ENCODE measurements at places on chromosomes 1 and 21. TPM values are rescaled to one million over a fixed set of nuclear protein-coding genes. Genes with fewer than 3 reads are reported as not detected.

DNA sequence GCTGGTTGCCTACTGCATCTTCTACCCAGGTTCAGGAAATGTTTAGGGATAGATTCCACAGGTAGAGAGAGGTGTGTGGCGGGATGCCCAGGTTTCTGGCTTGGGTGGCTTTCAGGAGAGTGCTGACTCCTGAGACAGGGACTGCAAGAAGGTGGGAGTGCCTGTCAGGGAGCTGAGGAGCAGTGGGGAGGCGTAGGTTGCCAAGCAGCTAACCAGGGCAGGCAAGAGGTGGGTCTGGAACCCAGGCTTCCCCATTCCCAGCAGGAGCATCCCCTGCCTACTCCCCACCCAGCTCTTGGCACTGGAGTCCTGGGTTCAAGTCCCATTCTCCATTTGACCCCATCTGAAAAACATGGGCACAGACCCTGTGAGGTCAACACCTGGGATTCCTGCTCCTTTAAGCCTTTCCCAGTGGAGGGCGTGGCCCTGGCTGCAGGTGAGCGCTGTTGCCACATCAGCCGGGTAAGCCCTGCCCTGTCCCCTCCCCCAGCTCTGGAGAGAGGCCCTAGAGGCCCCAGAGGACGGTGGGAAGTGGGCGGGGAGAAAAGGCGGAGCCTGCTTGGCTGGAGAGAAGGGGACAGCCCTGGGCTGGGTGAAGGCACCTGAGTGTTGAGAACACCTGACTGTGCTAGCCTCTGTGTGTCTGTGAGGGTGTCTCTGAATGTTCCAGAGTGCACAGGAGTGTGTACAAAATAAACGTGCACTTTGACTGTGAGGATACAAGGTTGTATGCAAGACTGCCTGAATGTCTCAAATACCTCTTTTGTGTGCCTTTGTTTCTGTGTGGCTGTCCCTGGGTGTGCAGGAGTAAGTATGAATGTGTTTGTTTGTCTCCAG, 14.0 kb upstream of the SYNC start:
- DNase-seq = no peak

Gene CASQ1
- total RNA-seq = 57.8 TPM

Gene SLAMF9
- not detected for total RNA-seq

Gene SPRR2A
- not detected for total RNA-seq

- DNase-seq = no peak
Observed at GRCh38 chr1:213345621-213346020, 294.6 kb downstream of the RPS6KC1 start.

Gene SCAF4
- total RNA-seq = 20.6 TPM

- DNase-seq = no peak
Observed at GRCh38 chr1:156358641-156359040, 10.4 kb upstream of the RHBG start.

DNA sequence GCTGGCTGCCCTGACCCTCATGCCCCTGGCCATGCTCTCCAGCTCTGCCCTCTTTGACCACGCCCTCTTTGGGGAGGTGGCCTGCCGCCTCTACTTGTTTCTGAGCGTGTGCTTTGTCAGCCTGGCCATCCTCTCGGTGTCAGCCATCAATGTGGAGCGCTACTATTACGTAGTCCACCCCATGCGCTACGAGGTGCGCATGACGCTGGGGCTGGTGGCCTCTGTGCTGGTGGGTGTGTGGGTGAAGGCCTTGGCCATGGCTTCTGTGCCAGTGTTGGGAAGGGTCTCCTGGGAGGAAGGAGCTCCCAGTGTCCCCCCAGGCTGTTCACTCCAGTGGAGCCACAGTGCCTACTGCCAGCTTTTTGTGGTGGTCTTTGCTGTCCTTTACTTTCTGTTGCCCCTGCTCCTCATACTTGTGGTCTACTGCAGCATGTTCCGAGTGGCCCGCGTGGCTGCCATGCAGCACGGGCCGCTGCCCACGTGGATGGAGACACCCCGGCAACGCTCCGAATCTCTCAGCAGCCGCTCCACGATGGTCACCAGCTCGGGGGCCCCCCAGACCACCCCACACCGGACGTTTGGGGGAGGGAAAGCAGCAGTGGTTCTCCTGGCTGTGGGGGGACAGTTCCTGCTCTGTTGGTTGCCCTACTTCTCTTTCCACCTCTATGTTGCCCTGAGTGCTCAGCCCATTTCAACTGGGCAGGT, 3.8 kb downstream of the GPR61 start:
- peak; percentile 57 for DNase-seq

DNA sequence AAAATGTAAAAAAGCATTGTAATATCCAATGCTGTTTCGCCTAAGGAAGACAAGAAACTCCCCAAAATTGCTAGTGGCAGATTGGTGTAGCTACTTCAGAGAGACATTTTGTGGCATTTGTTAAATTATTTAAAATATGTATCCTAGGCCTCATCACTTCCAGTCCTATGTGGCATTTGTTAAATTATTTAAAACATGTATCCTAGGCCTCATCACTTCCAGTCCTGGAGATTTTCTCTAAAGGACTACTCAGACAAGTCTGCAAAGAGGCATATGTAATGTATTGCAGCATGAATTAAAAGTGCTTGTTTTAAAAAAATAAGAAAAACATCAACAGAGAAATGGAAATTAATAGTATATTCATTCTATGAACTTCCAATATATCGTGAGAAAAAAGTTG, 95.6 kb upstream of the KCTD3 start:
- DNase-seq = no peak

Gene RGS13
- 0.27 TPM for total RNA-seq

DNA sequence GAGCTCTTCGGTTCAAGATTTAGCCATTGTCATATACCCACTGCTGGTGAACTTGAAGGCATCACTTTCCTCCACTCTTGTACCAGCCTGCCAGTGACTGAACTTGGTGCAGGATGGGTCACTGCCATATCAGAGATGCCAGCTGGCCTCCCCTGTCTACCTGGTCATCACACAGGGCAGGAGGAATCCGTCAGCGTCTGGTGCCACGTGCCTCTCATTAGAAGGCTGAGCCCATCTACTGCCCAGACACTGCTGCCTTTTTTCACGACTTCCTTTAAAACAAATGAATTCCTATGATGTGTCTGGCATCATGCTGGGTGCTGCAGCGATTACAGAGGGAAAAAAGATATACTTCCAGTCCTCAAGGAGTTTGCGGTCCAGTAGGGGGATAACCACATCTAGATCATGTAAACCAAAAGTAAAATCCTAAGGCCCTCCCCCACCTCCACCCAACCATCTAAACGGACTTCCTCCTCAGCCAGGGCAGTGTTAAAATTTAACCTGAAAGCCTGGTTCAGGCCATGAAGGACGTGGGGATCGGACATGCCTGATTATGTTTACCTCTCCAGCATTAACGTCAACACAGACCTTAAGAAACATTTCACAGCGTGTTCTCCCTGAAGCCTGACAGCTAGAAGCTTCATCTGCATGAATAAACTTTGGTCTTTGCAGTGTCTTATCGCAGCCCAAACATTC, 29.2 kb upstream of the PDE9A start:
- peak; percentile 35 for DNase-seq

DNA sequence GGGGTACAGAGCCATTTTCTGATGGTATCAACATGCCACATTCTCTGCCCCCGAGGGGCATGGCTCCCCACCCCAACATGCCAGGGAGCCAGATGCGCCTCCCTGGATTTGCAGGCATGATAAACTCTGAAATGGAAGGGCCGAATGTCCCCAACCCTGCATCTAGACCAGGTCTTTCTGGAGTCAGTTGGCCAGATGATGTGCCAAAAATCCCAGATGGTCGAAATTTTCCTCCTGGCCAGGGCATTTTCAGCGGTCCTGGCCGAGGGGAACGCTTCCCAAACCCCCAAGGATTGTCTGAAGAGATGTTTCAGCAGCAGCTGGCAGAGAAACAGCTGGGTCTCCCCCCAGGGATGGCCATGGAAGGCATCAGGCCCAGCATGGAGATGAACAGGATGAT, 50.6 kb downstream of the ACP6 start:
- DNase-seq = no peak

DNA sequence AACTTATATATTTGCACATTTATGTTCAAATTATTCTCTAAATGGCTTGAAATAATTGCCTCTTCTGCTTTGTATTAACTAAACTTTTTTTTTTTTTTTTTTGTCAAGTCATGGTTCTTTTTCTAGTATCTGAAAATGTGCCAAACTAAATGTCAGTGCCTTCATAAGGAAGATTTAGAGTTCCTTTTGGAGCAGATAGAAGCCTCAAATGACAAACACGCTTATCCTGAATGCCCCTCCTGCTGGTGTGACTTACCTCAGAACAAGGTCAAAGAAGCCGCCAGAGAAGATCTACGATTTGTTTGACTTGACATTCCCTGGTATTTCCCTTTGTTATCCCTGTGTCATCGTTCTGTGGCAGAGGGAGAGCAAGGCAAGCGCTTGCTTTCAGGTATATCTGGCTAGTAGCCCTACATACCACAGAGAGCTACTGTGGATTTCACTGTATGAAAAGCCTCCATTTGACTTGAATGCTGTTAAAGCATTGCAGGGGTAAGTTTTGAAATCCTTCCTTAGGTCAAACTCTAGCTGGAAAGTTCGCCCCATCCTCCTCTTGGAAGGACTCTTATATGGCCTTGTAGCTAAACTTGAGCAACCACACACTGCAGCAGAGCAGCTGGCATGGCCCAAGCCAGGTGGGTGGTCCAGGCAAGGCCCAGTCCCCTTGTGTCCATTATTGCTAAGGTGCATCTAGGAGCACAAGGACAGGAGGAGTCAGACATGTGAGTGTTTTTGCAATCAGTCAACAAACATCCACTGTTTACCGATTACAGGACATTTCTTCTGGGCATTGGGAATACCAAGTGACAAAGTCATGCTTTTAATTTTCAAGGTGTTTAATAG, 285.4 kb upstream of the USP25 start:
- no peak for DNase-seq

Gene KCNJ15
- total RNA-seq = 1.2 TPM

DNA sequence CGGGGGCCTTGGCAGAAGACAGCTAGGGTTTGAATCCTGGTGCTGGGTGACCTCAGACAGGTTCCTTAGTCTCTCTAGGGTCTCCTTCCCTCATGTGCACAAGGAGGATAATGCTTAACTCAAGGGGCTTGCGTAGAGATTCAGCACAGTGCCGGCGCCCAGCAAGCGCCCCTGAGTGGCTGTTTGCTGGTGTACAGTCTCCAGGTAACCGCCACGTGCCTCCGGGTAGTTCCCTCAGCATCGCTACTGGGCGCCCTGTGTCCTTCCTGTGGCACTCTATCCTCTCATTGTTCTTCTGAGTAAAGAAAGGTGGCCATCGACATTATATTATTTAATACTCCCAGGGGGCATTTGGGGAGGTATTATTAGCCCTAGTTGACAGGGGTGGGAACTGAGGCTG, 80.9 kb downstream of the NENF start:
- DNase-seq = no peak

- no peak for DNase-seq
Observed at GRCh38 chr1:178126741-178127185, 32.9 kb downstream of the RASAL2 start.

DNA sequence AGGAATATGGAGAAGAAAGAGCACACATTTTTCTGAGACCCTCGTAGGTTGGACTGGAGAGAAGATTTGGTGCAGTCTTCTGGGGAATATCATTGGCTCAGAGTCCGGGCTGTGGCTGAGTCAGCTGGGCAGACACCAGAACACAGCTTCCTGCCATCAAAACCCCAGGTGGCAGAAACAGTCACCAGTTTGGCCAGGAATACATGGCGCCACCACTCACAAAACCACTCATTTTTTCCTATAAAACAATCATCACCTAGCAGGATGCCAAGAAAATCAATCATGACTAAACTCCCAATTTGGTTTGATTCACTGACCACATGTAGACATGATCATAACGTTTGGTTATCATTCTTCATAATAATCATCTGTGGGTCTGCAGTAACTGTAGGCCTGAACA, 178.1 kb upstream of the PBX1 start:
- no peak for DNase-seq

Gene KCNN3
- 2.8 TPM for total RNA-seq

DNA sequence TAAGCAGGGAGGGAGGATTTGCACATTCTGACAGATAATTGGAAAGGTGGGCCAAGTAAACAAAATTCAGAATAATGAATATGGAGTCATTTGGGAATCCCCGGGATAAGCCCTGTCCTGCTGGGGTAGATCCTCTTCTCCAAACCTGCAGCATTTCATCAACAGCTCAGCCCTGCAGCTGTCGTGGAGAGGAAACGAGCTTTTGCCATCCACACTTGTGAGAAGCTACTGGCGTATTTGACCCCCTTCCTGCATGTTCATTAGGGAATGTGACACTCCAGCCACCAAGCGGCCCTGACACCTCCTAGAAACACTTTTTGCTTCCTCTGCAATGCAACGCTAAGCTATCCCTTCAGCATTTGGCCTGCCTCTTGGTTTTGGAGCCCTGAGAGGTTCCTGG, 8.0 kb upstream of the LEFTY2 start:
- no peak for DNase-seq

DNA sequence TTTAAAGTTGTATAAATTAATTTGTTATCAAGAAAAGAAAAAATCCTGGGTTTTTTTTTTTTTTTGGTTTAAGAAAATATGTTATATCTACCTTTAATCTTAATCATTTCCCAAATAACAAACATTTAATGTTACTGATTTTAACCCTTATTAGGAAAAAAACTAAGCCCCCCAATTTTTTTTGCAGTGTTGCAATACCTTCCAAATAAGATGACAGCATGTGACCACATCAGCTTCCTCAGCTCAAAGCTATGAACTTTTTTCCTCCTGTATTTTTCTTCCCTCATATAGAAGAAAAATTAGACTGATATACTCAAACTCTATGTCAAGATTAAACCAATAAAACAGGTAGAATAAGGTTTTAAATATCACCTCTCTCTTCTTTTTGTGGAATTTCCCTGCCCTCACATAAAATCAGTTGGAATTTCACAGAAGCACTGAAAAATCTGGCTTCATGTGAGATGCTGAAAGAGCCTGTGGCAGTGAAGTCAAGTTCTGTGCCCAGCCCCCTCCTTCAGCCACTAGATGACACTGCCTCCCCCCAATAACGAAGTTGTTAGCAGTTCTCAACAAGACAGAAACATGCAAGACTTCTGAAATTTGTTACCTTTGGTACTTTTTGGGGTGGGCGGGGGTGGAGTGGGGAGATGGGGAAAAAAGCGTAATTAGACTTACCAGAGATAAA, 9.6 kb upstream of the SMYD2 start:
- no peak for DNase-seq

Gene UTS2
- not detected for total RNA-seq

- DNase-seq = peak; percentile 81
Observed at GRCh38 chr1:27299385-27300271, 22.3 kb upstream of the TMEM222 start.

Gene LCE1B
- not detected for total RNA-seq

DNA sequence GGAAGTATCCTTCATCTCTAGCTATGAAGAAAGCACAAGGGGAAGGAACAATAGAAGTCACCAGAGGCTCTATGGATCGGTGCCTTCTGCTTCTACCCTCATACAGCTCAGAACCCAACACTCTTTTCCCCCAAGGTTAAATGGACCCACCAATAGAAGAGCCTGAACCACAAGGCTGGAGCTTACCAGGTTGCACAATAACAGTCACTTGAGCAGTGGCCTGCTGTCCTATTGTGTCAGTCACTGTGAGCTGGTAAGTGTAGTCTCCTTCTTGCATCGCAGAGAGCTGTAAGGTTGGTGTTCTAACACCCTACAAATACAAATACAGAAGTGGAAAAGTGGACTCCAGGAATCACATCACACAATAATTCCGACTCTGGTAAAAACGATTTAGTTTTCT, 103.0 kb downstream of the KIAA0319L start:
- DNase-seq = no peak

- no peak for DNase-seq
Observed at GRCh38 chr1:184740344-184740743, 14.3 kb downstream of the EDEM3 start.

Gene BMP8A
- 1.5 TPM for total RNA-seq

All from cardiac septum (tissue), 1 donor.